ENCODE measurements at places on chromosomes 7 and 10. TPM values are rescaled to one million over a fixed set of nuclear protein-coding genes. Genes with fewer than 3 reads are reported as not detected.

The ZNF282 gene
- polyA plus RNA-seq: 31.4 TPM

The GJD4 gene
- polyA plus RNA-seq: not detected

The MRPL43 gene
- 93.6 TPM for polyA plus RNA-seq

The SMKR1 gene
- polyA plus RNA-seq: 3.5 TPM

The MYL7 gene
- 0.38 TPM for polyA plus RNA-seq

The MYO1G gene
- polyA plus RNA-seq: 0.31 TPM

The CD36 gene
- polyA plus RNA-seq: 21.7 TPM

The ITGB8 gene
- 44.6 TPM for polyA plus RNA-seq

The AKR1C3 gene
- polyA plus RNA-seq: 81.7 TPM

The CNNM1 gene
- 1.9 TPM for polyA plus RNA-seq

The ICA1 gene
- polyA plus RNA-seq: 19.9 TPM

The OR2A42 gene
- polyA plus RNA-seq: 1.5 TPM

The TMEM229A gene
- polyA plus RNA-seq: 0.21 TPM

The PRTFDC1 gene
- polyA plus RNA-seq: 37.3 TPM

The POM121C gene
- 55.7 TPM for polyA plus RNA-seq

The SSC4D gene
- 4.4 TPM for polyA plus RNA-seq

The FBXL13 gene
- 3.7 TPM for polyA plus RNA-seq

The HMX2 gene
- polyA plus RNA-seq: 1.7 TPM

The TUBAL3 gene
- polyA plus RNA-seq: 0.38 TPM

The SPDYE1 gene
- 0.97 TPM for polyA plus RNA-seq

The SHH gene
- 4.9 TPM for polyA plus RNA-seq

The OPALIN gene
- polyA plus RNA-seq: not detected
